ENCODE measurements at places on chromosomes 12 and 14.

- DNase-seq, result no peak
Measured at GRCh38 chr14:37597538-37597913, 2.1 kb downstream of the TTC6 start.

DNA sequence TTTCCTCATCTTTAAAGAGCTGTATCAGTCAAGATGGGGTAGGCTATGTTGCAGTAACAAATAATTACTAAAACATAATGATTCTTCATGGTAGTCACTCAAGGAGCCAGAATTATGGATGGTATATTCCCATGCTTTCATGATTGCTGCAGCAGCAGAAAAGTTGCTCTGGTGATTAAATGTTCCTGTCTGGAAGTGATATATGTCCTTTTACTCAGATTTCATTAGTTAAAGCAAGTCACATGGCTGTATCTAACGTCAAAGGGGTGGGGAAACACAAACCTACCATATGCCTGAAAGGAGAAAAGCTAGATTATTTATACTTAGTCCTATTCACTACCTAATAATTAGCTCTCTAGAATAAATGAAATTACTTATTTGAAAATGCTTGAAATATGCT is 594.7 kb downstream of the SOX5 start:
- no peak for DNase-seq

DNA sequence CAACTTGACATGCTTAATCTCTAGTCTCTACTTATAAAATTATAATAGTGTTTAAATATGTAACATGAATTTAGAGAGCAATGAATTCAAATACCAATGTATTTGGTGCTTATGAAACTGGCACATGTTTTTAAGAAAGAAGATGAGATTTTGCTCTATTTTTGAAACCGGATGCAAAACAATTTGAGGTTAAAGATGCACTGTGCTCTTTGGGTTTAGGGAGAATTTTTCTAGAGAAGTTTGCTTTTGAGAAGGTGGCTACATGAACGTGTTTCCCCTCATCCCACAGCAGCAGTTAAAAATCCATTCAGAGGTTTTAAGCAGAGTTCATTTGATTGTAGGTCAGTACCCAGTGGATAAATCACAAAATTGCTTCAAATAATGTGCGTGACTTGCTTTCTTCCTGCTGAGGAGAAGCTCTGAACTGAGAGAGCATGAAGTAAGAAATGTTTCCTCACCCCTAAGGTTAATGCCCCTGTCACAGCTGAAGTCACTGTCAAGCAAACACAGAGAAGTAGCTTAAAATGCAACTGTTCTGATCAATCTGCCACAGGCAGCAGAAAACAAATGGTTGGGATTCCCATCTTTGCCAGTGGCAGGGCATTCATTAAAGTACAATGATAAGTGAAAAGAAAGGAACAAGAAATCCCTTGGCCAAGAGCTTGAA is 241.9 kb upstream of the SYT1 start:
- DNase-seq, result no peak

- DNase-seq, result no peak
Measured at GRCh38 chr14:42994051-42994736, 1387.5 kb downstream of the LRFN5 start.

DNA sequence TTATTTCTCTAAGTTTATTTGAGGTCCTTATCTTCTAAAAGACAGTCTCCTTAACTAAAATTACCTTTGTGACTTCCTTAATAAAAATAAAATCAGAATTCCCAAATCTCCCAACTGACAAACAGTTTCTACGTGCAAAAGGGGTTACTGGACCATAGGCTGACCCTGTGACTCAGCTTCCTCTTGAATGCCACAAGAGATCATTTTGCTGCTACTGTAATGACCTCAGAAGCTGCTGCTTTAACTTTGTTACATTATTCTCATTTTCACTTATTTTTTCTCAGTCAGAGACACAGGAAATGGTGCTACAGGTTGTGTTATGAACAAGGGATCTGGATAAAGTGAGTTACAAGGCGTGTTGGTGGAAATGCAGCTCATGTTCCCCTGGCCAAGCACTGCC is 132.2 kb upstream of the TMTC2 start:
- DNase-seq, result no peak

DNA sequence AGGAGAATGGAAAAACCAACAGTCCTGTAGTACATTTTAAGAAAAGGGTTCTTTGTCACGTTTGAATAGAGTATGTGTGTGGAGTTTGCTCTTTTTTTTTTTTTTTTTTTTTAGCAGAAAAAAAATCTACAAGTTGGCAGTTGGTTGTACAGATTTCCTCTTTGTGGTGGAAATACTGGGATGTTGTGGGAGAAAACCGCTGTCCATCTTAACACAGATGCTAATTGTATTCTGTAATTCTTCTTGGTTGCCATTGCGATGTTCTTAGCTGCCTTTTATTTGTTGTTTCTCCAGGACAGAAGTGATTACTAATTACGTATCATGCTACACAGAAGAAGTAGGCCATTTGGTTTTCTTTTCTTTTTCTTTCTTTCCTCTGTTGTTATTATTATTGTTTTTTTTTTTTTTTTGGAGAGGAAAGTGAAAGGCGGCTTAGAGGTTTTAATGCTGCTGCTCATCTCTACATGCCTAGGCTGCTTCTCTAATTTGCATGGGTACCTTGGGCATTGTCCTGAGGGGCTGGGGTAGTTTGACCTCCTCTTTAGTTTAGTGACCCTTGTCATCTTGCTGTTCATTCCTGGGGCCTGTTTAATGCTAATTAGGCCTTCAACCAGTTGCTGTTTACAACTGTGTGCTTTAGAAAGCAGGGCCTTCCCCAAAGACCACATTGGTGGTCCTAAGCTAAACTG is 94.7 kb downstream of the TMTC2 start:
- DNase-seq, result no peak

- DNase-seq, result no peak
Measured at GRCh38 chr12:45619736-45620135, 109.8 kb upstream of the ARID2 start.

DNA sequence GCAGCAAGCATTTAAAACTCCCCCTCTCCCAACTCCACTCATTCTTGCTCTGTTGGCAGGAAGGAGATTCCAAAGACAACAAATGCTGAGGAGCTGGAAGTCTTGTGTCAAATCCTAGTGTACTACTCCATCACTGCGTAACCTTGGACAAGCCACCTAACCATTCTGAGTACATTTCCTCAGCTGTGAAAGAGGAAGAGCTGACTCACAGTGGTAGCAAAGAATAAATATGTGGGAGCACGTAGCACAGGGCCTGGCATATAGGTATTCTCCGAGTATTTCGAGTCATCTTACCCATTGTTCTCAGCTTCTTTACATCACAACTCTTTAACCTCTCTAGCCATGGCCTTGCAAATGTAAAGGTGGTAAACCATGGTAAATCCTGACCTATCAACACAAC is 28.7 kb downstream of the EGLN3 start:
- no peak for DNase-seq

- no peak for DNase-seq
Measured at GRCh38 chr12:6745741-6746525, 7.0 kb downstream of the MLF2 start.

DNA sequence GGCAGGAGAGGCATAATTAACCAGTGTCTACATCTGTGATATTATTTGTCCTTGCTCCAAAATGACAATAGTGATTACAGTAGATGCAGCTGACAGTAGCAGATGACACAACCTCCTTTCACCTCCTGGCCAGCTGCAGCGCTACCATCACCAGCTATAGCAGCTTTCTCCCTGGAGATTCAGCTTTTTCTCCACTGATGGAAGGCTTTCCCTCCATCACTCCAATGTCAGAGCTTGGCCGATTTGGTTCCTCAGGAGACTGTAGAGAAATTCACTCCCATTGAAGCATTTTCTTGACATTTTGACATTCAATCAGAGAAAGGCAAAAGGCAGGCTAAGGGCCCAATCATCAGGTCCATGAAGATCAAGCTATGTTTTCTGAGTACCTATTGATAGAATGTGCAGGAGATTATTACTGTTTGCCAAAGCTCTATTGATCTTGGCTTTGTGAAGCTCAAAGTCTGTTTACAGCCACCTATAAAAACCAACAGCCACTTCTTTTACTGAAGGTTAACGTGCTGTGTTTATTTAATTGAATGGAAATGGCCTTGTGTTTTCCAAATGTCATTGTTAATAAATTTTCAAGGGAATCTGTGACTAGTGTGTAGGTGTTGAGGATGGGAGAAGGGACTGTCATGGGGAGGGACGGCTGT is 785.1 kb downstream of the DIO2 start:
- DNase-seq, result no peak

DNA sequence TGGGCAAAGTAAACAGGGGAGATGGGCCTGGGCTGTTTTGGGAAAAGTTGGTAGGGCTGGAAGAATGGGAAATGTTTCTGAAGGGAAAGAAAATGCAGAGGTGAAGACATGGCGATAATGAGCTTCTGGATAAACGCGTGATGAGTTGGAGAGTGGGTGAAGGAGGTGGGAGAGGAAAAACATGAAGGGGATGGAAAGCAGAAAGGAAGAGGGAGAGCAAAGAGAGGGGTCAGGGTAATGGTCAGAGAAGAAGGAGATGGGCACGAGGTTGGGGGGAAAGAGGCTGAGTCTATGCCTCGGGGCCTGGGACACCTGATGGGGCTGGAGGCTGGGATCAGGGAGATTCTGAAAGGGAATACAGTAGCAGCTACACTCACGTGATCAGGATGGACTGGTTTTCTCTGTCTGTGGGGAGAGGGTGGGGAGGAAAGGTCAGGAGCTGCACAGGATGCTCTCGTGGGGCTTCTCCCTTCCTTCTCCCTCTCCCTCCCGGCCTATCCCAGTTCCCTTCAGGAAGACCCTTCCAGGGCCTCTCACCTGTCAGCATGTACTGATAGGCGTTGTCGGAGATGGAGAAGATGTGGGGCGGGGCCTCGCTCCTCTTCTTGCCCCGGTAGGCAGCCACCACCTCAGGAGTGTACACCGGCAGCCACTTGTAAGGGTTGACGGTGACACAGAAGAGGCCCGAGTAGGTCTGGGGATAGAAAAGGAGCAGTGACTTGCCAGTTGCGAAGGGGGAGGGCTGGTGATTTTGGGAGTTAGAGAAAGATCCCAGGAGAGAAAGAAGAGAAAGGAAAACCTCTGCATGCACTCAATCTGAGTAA is 3.1 kb downstream of the MYH7 start:
- DNase-seq, result no peak

DNA sequence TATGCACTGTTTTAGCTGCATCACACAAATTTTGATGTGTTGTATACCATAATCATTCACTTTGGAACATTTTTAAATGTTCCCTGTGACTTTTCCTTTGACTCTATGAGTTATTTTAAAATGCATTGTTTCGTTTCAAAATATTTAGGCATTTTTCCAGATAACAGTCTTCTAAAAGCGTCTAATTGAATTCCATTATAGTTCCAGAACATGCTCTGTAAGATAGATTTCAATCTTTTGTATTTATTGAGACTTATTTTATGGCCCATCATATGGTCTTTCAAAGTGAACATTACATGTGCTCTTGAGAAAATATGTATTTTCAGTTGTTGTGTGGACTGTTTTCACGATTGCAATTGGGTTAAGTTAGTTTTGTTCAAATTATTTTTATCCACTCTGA is 98.7 kb upstream of the ARHGAP5 start:
- no peak for DNase-seq

GRCh38 chr12:89072294-89073026 is 279.8 kb downstream of the DUSP6 start:
- DNase-seq, result no peak

GRCh38 chr14:23153851-23154796 is 29.3 kb downstream of the SLC7A8 start:
- no peak for DNase-seq

GRCh38 chr12:93363841-93364297 is 13.9 kb upstream of the NUDT4 start:
- no peak for DNase-seq

DNA sequence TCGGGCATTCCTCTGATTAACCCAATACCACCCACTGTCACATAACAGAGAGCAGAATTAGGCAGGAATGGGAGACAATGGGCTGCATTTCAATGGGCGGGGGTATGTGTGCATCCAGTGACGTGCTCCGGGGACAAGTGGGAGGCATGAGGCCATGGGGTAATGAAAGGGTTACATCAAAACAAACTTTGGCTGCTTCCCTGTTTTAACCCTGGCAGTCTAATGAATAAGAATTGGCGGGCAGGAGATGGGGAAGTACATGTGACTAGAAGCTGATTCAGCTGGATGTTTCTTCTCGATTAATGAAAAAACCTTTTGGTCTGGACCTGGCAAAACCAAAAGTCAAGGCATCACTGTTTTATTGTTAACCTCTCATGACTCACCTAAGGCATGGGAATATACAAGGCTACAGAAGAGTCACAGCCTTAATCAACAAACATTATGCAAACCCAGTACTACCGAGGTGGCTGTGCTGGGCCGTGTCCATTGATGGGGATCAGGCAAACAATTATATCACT is 44.2 kb downstream of the SOCS2 start:
- DNase-seq, result no peak
